ENCODE measurements at places on chromosomes 2 and 18.

- DNase-seq: no peak
Measured at GRCh38 chr2:100682536-100682935, 119.7 kb downstream of the PDCL3 start.

DNA sequence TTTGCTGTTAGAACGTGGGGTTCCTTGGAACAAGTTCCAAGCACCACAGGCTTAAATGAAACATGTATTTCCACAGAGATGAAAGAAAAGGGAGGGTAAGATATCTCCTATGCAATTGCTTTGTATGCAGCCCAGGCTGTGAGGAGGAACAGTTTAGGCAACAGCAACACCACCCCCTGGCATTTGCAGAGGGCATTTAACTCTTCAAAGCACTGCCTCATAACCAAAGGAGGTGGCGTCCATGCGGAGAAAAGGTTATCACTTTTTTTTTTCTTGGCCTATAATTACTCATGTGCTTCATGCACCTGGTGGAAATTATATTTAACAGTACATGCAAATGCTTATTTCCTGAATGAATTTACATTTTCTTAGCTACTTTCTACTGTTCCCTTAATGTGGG, 286.0 kb downstream of the LPIN1 start:
- DNase-seq: no peak

- DNase-seq: no peak
Measured at GRCh38 chr2:72147303-72147971, at the start of gene CYP26B1. Gene CYP26B1, minus strand, starts transcription at chr2:72147862. Its CDS starts 28 bp downstream, at chr2:72147834.

- DNase-seq: no peak
Measured at GRCh38 chr2:138782383-138782782, 2.2 kb upstream of the NXPH2 start.

DNA sequence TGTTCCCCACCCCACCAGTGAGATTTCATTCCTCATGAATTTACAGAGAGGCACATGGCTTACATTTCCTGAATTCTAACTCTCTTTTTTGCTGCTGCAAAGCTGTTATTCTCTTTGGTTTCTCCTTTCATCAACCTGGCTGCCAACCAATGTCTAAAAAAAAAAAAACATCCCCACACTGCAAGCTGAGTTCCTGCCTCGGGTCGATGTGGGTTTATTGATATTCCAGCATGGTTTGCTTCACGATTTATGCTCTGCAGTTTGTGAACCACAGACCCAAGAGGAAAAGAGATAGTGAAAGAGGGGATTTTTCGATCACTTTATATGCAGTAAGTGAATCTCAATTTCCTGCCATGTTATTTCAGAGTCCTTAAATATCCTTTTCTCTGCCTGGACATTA, 363.6 kb downstream of the LPIN1 start:
- DNase-seq: no peak

DNA sequence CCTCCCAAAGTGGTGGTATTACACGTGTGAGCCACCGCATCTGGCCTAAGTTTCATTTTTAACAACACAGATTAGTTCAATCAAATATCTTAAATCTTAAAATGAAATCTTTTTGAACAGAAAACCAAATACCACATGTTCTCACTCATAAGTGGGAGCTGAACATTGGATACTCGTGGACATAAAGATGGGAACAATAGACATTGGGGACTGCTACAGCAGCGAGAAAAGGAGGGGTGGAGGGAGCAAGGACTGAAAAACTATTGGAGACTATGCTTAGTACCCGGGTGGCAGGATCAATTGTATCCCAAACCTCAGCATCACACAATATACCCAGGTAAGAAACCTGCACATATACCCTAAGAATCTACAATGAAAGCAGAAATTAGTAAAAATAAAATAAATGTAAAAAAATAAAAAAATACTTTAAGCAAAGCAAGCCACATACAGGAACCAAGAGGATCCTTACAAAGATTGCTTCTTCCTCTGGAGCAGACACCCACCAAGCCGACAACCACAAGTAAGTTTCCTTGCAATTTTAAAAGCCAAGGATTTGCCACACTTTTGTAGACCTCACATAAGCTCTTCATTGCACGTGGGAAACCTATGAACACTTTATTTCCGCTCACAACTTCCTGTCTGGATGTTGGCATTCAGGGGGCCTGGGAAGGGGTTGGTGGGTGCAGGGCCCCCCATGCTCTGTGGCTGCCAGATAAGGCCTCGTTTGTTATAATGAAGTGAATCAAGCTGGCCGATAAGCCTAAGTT, 147.9 kb downstream of the MYCN start:
- no peak for DNase-seq

DNA sequence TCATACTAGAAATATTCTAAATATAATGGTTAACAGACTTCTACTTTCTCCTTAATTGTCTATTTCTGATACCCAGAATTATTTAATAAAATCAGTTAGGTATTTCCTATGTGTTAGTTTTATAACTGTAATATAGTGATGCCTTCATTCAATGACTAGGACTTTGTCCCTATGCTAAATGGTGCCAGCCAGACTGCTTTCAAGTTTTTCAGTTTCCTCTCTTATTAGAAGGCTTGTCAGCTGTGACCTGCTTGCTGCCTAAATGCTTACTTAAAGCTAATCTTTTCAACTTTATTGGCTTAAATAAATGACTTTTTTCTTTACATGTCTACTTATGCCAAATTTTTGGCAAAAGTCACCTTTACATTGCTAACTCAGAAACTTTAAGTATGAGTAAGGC, 30.7 kb downstream of the BAZ2B start:
- no peak for DNase-seq

- DNase-seq: no peak
Measured at GRCh38 chr2:10004401-10004800, 38.9 kb upstream of the KLF11 start.

- DNase-seq: no peak
Measured at GRCh38 chr2:31785876-31786275, 205.1 kb upstream of the SRD5A2 start.

DNA sequence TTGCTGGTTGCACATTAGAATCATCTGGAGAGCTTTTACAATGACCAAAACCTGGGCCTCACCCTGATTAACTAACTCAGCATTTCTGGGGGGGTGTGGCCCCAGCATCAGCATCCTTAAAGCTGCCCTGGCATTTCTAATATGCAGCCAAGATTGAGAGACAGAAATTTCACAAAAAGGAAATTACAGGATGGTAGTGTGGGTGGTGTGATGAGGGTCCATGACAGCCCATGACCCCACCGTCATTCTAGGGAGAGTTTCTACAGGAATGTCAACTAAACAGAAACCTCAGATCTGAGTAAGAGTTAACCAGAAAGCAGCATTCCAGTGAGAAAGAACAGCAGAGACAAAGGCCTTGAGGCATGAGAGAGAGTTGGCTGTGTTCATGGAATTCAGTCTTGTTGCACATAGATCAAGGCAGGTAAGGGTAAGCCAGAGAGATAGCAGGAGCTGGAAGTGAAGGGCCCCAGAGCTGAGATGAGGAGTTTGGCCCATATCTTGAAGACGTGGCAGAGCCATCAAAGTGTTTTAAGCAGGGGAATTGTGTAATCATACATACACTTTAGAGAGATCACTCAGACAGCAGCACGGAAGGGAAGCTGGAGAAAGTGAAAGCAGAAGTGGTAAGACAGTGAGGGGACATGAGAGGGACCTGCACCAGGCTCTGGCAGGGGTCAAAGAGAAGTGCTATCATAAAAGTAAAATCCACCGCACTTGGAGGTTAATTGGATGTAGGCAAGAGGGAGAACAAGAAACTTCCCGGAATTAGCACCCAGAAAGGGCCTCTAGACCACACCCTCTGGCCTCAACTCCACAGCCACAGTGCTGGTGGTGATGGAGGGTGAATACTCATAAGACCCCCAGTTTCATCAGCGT, 7.8 kb upstream of the TRABD2A start:
- DNase-seq: peak; percentile 60

DNA sequence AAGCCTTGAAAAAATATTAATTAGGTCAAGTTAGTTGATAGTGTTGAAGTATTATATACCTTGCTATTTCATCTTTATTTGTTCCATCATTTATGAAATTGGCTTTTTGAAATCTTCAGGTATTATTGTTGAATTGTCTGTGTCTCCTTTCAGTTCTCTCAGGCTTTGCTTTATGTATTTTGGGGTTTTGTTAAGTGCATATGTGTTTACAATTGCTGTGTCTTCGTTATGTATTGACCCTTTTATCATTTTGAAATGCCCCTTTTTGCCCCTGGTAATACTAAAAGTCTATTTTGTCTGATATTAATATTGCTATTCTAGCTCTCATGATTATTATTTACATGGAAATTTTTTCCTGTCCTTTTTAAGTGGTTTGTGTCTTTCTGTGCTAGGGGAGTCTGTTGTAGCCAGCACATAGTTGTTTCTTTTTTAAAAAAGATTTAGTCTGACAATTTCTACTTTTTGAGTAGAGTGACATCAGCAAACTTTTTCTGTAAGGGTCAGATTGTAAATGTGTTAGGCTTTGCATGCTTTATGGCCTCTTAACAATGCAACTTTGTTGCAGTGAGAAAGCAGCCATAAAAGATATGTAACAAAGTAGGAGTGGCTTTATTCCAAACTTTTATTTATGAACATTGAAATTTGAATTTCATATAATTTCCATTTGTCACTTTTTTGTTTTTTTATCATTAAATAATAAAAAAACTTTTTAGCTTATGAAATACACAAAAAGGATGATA, 19.9 kb downstream of the SOCS6 start:
- no peak for DNase-seq

DNA sequence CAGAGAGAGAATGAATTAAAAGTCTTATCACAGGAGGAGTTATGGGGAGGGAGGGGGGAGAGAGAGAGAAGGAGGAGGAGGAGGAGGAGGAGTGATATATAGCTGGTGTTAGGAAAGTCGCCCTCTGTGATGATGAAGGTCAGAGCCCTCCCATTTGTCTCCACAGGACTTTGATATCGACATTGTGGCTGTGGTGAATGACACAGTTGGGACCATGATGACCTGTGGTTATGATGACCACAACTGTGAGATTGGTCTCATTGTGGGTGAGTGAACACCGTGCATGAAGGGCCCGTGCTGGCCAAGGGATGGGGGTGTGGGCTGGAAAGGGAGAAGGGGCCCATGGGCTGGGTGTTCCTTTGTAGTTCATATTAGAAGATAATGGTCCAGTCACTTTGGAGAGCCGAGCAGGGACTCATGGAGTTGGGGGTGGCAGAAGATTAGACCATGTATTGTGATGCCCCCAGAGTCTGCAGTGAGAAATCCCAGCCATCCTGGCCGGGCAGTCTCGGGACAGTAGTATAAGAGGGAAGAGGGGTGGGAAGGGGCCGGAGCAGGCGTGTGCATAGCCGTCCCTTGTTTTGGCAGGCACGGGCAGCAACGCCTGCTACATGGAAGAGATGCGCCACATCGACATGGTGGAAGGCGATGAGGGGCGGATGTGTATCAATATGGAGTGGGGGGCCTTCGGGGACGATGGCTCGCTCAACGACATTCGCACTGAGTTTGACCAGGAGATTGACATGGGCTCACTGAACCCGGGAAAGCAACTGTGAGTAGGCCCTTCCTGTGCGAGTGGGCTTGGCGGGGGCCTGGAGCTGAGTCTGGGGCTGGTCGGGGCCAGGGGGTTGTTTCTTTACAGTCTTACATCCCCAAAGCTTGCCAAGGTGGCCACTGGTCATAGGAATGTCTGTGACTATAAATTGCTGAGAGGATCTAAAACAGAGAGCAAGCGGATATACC, 40.0 kb downstream of the HK2 start:
- no peak for DNase-seq

- peak; percentile 66 for DNase-seq
Measured at GRCh38 chr18:62585274-62586150, 62.7 kb downstream of the ZCCHC2 start.

DNA sequence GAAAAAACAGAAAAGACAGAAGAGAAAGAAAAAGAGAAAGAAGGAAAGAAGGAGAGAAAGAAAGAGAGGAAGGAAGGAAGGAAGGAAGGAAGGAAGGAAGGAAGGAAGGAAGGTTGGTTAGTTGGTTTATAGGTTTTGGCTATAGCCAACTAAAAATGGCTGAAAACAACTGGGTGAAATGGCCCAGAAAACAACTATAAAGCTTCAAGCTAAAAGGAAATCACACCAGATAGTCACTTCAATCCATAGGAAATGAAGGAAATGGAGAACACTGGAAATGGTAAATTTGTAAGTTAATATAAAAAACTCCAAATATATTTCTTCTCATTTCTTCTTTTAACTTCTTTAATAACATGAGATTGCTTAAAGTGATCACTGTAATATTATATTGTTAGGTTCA, 118.5 kb downstream of the FBXO15 start:
- DNase-seq: no peak

GRCh38 chr2:185132501-185133041, 534.2 kb downstream of the ZNF804A start:
- DNase-seq: no peak

DNA sequence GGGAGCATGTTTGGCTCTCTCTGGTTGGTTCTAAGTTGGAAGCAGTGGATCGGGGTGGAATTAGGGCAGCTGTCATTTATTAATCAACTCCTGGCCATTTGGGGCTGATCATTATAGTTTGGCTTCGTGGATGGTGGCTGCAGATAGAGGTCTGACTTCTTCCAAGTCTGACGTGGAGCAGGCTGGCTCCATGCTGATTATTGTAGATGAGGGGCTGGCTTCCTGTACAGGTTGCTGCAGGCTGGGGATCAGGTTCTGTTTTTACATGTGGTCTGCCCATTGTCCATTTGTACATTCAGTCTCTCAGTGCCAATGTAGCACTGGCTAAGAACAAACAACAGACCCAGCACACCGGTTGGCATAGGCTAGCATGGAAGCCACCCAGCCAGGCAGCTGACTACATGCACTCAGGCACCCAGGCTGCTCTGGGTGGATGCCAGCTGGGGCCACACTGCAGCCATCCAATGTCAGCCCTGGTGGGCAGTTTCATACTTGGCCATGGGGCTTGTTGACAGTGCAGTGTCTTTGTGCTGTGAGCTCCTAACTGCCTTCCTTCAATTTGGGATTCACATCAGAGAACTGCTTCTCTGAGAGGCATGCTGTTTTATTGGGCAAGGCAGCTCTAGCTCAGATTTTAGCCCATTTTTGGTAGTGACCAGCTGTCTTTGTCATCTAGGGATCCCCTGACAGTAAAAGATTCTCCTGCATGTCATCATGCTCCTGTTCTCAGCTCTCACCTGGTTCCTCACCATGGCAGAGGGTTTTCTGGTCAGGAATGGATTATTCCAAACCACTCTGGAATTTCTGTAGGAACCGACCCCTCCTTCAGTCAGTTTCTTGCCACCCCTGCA, 25.4 kb downstream of the NPAS2 start:
- no peak for DNase-seq

DNA sequence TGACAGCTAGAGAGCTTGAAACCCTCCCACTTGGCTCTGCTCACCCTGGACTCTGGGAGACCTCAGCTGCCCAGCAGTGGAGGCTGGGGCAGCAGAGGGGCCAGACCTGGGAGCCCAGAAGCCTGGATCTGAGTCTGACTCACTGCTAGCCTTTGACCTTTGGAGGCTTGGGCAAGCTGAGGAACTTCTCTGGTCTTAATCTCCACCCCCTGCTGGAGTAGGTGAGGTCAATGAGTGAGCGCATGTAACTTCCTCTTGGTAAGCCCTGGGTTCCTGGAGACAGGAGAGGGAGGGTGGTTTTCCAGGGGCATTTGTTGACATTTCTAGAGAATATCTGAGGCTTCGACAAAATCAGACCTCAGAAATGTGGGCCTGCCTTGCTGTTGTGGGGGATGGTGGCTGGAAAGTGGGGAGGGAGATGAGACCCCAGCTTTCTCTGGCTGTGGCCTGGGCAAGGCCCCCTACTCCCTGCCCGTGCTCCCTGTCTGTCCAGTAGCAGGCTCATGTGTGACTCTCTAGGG, 73.0 kb upstream of the YWHAQ start:
- no peak for DNase-seq

GRCh38 chr2:7190587-7191324, 273.5 kb downstream of the RNF144A start:
- peak; percentile 20 for DNase-seq

GRCh38 chr2:55827855-55828254, 95.7 kb downstream of the EFEMP1 start:
- DNase-seq: no peak
